Lower lobe of right lung (tissue), 2 donors: ENCODE measurements at places on chromosomes 5 and 9. TPM values are rescaled to one million over a fixed set of nuclear protein-coding genes. Genes with fewer than 3 reads are reported as not detected.

Gene FBP2
- not detected for total RNA-seq

Gene LHX2
- total RNA-seq: not detected

Gene PALM2AKAP2
- total RNA-seq: 26.2 TPM

Gene PCDHGB1
- 1.8 TPM for total RNA-seq

DNA sequence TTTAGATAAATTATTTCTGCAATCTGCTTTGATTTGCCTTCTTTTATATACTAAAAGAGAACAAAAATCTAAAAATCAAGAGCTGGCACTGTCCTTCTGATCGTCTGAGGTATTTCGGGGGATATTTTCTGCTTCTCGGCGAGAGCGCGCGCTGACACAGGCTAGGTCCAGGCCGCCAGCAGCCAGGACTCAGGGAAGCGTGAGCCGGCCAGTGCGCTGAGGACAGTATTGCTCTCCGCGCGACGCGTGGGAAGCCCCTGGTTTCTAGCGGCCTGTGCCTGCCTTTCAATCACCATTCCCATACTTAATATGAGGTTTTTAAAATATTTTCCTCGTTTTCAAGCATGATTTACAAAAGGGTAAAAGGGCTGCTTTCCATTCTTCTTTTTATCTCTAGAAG is 307.3 kb upstream of the IRX1 start:
- H3K4me3 ChIP-seq: no peak overlapping the region
- no peak for DNase-seq
- no peaks in the 10 kb centered on the region for H3K36me3 ChIP-seq
- H3K4me1 ChIP-seq: no peaks in the 10 kb centered on the region
- H3K27me3 ChIP-seq: no peaks in the 10 kb centered on the region
- no peak overlapping the region for H3K27ac ChIP-seq

GRCh38 chr9:73095425-73095824 is 56.2 kb upstream of the ANXA1 start:
- DNase-seq: no peak
- H3K36me3 ChIP-seq: no peaks in the 10 kb centered on the region
- H3K27me3 ChIP-seq: no peaks in the 10 kb centered on the region

DNA sequence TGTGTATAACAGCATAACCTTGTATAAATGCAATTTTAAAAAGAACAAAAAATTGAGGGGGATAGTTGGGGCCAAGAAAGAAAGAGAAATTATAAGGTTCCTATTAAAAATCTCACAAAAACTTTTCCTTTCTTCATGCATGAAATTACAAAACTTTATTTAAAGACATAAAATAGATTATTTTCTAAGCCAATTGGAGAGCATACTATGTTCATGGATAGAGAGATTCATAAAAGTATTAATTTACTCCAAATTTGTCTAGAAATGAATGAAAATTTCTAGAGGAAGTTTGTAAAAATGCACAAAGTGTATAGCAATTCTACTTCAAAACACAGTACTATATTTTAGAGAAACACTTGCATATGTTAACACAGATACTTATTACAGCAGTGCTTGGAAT is 200.4 kb downstream of the PCSK1 start:
- H3K4me1 ChIP-seq: no peaks in the 10 kb centered on the region
- H3K27me3 ChIP-seq: no peaks in the 10 kb centered on the region
- H3K27ac ChIP-seq: no peak overlapping the region

- no peak overlapping the region for H3K27ac ChIP-seq
- no peak for DNase-seq
- no peaks in the 10 kb centered on the region for H3K27me3 ChIP-seq
- no peak overlapping the region for H3K4me3 ChIP-seq
- peaks cover 13% of the 10 kb centered on the region for H3K4me1 ChIP-seq
Observed at GRCh38 chr9:69382135-69382534, 57.1 kb downstream of the ENTREP1 start.

GRCh38 chr5:80959138-80959537 is 1.0 kb upstream of the RASGRF2 start:
- H3K27me3 ChIP-seq: peaks cover 32% of the 10 kb centered on the region
- no peak overlapping the region for H3K27ac ChIP-seq
- DNase-seq: no peak
- peaks cover 11% of the 10 kb centered on the region for H3K4me1 ChIP-seq

- H3K4me1 ChIP-seq: peaks cover 63% of the 10 kb centered on the region
- peak overlapping the region; percentile 79 for H3K4me3 ChIP-seq
- peak overlapping the region; percentile 84 for H3K27ac ChIP-seq
- DNase-seq: peak; percentile 60
Observed at GRCh38 chr9:134326724-134327601, 708 bp downstream of the RXRA start.
